T-helper 17 cell (primary cell): ENCODE measurements at places on chromosomes 5 and 9.

- DNase-seq, result no peak
These were observed 36.2 kb downstream of the RNF130 start for GRCh38 chr5:180035206-180035931.

DNA sequence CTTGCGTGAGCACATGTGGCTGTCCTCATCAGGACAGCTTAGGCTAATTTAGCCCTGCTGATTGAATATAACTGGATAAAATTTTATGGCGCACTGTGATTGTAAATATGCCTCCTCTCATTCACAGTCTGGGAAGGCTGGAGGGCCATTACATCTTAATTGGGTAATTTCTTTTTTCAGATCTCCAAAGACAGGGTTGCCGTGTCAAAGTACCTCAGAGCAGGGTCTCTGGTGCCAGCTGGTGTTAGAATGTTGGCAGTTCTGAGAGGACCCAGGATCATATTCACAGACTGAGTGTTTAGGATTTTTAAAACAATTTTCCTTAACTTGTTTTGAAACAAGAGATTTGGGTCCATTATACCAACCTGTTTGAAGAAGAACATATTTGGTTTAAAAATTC is 455.7 kb upstream of the TLE4 start:
- DNase-seq, result no peak

GRCh38 chr9:1340390-1340789 is 290.2 kb downstream of the DMRT2 start:
- no peak for DNase-seq

DNA sequence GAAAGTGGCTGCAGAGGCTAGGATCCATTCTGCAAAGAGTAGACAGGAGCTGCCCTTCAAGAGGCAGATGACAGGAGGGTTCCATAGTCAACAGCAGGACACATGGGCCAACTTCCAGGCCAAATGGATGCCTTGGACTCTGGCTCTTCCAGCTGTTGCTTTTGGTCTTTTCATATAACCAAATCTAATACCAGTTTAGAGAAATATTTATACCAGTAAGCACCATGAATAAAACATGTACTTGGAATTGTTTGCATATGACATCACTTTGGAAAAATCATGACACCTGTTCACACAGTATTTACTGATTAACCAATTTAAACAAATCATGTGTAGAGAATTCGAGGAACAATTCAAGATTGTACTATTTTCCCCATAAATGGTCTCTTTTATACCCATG is 481.3 kb downstream of the DMRT2 start:
- no peak for DNase-seq

- DNase-seq, result peak; percentile 44
These were observed 157.1 kb downstream of the ARRDC3 start for GRCh38 chr5:91225848-91226686.

GRCh38 chr5:141003791-141004611 is 37.7 kb downstream of the PCDHAC2 start:
- DNase-seq, result no peak

GRCh38 chr5:157328277-157328912 is 62.5 kb downstream of the CYFIP2 start:
- DNase-seq, result peak; percentile 34
